ENCODE measurements at places on chromosomes 12 and 14. TPM values are rescaled to one million over a fixed set of nuclear protein-coding genes. Genes with fewer than 3 reads are reported as not detected.

DNA sequence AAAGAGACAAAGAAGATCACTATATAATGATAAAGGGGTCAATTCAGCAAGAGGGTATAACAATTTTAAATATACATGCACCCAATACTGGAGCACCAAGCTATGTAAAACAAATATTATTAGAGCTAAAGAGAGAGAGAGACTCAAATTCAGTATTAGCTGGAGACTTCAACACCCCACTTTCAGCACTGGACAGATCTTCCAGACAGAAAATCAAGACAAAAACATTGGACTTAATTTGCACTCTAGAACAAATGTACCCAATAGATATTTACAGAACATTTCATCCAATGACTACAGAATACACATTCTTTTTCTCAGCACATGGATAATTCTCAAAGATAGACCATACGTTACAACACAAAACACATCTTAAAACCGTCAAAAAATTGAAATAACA, 81.0 kb downstream of the KLHL28 start:
- ATAC-seq: no peak

The SERPINA6 gene
- not detected for total RNA-seq

The SIX1 gene
- 0.42 TPM for total RNA-seq

DNA sequence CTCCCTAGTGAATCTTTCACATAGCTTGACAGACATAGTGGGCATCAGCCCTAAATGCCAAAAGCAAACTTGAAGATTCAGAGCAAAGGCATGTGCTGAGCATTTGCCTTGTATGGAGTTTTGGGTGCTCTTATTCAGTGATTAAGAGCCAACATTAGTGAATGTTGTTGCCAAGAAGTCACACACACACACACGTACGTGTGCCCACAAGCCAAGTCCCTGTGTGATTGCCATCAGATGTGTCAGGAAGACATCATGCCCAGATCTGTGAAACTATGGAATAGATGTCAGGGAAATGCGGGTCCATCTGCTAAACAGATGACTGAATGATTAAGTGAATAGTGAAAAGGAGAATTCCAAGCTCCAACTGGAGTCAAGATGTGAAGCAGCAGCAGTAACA, 149.0 kb downstream of the AKAP6 start:
- ATAC-seq: no peak

DNA sequence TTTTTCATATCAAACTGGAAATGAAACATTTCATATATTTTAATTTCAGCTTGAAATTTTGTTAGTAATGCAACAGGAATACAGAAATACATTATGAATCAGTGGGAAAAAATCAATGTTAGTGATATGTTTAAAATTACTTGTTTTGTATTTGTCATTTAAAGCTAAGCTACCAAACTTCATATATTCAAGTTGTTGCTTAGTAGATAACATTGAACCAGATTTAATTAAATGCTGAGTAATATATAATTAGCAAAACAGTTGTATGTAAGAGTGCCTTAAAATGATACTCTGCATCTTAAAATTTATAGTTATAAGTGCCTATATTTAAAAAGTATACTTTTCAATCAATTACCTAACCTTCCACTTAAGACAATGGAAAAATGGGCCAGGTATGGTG, 5.0 kb downstream of the CHURC1 start:
- ATAC-seq: no peak

The KDM5A gene
- total RNA-seq: 39.3 TPM

- no peak for ATAC-seq
Measured at GRCh38 chr12:65533177-65533883, 254.8 kb downstream of the MSRB3 start.

DNA sequence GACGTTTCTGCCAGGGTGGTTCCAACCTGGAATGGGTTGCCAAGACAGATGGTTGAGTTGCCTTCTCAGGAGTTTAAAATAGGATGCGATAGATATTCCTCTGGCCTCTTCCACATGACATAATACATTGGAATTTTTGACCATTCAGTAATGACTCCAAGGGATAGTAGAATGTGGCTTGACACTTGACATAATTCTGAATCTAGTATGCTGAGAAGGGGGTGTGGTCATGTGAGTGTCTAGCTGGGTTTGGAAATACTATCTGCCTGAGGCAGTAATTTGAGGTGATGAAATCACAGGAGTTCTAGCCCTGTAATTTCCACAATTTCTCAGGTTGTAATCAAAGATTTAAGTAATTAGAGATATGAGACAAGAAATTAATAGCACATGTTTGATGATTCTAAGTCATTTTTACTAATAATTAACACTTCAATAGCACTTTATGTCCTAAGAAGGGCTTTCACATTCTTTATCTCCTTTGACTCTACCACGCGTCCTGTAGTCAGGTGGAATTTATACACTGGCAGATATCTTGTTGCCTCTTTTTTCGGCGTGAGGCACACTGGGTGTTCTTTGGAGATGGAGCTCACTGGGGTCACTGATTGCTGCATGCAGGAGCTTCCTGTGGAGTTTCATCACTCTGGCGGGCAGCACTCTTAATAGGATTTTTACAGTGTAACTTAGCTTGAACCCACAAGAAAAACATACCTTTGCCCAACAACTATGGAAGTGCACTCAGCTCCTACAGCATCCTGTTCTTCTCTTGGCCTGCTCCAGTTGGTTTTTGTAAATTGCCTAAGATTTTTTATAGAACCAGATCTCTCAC, 3.2 kb upstream of the AMIGO2 start:
- peak; percentile 21 for ATAC-seq

DNA sequence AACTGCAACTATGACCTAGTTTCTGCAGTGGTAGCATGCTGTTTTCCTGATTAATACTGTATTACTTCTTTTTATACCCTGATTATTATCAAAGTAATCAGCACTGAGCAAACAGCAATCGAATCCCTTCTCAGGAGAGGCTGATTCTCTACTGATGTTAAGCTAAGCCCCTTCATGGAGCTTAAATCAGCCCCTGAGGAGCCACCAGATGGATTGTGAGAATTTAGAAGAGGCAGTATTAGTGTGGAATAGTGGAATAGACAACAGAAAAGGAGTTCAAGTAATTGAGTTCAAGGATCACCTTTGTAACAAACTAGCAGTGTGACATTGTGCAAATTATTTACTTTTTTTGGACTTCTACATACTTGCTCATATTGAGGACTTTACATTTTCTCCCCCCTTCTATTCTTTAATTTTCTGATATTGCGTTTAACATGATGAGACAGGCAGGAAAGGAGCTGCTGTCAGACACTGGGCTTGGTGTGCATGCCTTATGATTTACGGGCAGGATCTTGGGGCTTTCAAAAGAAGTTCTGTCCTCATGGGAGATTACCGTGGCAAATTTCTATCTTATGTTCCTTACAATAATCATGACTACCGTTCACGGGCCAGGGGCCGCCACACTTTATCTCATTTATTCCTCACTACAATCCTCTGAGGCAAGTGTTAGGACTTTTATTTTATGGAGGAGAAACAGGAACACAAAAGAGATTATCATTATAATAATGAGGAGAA, 68.0 kb downstream of the PTPRR start:
- no peak for ATAC-seq

- ATAC-seq: no peak
Measured at GRCh38 chr12:28535216-28535615, 345.0 kb downstream of the CCDC91 start.

GRCh38 chr12:94112121-94112520, 36.3 kb upstream of the PLXNC1 start:
- ATAC-seq: no peak

The KRT79 gene
- not detected for total RNA-seq

The CEBPE gene
- total RNA-seq: not detected

DNA sequence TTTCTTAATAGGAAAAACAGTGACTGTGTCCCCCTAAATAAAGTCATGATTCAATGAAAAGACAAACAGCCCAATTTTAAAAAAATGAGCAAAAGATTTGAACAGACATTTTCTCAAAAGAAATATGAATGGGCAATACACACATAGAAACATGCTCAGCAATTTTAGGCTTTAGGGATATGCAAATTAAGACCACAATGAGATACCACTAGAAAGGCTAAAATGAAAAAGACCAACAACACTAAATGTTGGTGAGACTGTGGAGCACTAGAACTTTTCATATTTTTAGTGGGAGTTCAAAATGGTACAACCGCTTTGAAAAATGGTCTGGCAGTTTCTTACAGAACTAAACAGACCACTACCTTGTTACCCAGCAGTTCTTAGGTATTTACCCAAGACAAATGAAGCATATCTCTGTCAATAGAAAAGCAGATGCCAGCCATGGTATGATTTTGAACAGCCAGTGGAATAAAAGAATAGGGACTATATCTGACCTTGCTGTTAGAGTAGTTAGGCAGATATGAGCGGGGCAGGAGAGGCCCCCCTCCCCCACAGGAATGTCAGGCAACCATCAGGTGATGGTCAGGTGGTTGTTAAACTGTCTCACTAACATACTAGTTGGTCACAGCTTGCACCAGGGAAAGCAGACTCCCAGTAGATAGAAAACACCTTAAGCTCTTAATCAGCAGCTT, 108.8 kb downstream of the PRKCH start:
- ATAC-seq: no peak

- no peak for ATAC-seq
Measured at GRCh38 chr12:52769946-52770345, 7.2 kb downstream of the KRT76 start.

- no peak for ATAC-seq
Measured at GRCh38 chr14:20775043-20775442, 6.0 kb upstream of the RNASE6 start.

GRCh38 chr14:100290607-100291304, 15.5 kb downstream of the SLC25A29 start:
- no peak for ATAC-seq

DNA sequence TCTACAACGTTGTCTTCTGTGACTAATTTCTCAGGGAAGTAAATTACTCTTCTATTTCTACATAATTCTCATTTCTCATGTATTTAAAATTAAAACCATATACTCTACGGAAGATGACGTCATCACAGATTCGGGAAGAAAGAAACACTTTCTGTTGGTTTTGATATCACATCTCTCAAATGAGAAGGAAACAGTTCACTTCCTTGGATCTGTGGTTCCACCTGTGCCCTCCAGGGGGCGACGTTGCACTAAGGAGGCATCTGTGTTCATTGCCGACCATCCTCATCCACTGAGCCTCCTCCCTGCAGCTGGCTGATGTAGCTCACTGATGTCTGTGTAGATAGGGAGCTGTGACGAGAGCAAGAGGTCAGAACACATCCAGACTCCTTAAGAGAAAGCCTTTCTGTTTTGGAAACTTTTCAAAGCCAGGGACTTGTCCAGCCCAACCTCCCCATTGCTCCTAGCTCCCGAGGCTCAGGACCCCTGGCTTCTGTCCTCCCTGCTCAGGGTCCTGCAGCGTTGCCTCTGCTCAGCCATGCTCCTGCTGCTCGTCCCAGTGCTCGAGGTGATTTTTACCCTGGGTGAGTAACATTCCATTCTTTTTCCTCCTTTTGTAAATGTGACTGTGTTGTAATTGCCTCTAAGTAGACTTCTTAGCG, 172.7 kb upstream of the OR4E1 start:
- no peak for ATAC-seq

DNA sequence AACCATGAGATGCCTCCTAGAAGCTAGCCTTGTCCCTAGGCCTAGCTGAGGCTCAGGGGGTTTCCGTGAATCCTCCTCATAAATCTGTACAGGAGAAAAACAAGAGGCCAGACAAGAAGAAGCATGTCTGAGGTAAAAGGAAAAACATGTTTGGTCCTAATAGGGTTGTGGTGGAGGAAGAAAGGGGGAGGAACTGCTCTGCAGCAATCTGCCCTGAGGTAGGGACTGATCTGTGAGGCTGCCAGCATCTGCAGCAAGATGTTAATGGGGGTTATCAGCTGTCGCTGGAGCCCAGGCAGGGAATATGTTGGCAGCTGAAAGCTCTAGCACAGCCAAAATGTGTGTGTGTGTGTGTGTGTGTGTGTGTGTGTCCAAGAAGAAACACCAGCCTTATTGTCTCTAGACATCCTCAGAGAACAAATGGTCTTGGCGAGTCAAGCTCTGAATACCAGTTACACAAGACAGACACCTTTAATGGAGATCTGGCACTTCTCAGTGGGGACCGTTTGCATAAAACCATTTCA, 218.5 kb downstream of the NUAK1 start:
- no peak for ATAC-seq

DNA sequence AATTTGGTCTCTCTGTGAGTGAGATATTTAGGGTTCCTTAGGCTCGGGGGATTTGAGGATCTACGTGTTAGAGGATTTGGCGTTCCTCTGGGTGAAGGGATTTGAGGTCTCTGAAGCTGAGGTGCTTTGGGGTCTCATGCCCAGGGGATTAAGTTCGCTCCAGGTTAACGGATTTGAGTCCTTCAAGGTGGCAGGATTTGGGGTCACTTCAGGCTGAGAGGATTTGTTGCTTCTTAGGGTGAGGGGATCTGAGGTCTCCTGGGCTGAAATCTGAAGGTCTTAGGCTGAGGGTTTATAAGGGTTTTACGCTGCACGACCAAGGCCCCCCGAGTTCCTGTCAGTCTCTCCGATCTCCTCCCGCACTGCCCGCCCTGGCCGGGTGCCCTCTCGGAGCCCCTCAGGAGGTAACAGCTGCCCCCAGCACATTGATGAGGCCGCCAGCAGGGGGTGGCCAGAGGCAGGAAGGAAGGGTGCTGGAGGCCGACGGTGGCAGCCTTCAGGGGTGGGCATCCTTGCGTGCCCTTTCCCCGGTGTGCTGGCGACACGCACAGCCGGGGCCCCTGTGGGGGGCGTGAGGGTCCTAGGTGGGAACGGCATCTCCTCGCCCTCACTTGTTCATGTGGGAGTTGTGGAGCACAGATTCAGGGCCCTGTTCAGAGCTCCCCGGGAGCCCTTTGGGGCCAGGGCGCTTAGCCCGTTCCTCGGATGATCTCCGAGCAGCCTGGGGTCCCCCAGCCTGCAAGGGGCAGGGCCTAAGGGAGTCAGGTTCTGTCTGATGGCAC, 14.3 kb downstream of the CEP170B start:
- ATAC-seq: no peak

The DIABLO gene
- 45.3 TPM for total RNA-seq

The CLEC4A gene
- not detected for total RNA-seq

GRCh38 chr14:95442016-95442632, 74.3 kb downstream of the SYNE3 start:
- ATAC-seq: no peak

The ZNF385A gene
- total RNA-seq: 7.5 TPM

The PTPN11 gene
- 149 TPM for total RNA-seq

DNA sequence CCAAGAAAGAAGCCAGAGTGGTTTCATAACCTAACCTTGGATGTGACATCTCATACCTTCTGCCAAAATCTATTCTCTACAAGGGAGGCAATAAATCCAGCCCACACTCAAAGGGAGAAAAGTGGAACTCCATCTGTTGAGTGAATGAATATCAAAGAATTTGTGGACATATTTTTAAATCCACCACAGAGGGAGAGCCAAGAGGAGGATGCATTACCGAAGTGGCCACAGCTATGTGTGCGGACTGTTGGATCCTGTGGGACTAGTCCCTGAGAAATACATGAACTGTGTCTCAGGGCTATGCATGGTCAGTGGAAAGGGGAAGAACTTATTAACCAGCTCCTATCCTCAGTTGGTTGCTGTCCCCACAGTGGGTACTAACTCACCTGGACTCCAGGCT, 273.9 kb downstream of the NUAK1 start:
- no peak for ATAC-seq

GRCh38 chr12:106303202-106303820, 778 bp downstream of the TCP11L2 start:
- peak; percentile 86 for ATAC-seq

GRCh38 chr12:93061473-93062419, 132.7 kb upstream of the EEA1 start:
- peak; percentile 60 for ATAC-seq

Measured in gastroesophageal sphincter (tissue), 4 donors.